NCI-H1930 (cell line): ENCODE measurements at places on chromosomes 13 and 19.

GRCh38 chr13:36530861-36531590 lies 98.7 kb downstream of the CCNA1 start:
- no peak for DNase-seq

DNA sequence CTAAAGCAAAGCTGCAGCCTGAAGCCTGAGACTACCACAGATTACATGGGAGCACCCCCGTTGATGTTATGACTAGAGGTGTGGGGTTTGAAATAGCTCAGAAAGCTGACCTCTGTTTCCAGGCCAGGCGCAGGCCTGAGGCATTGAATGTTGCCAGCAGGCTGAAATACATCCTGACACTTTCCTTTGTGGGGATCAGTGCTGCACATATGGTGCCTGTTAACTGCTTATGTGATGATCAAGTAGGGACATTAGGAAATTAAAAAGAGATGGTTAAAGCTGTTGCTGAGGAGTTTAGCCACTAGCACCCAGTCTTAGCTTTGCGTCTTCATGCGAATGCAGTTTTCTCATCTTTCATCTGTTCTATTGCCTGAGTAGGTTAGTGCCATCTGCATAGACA lies 83.2 kb downstream of the CCNA1 start:
- no peak for DNase-seq

GRCh38 chr13:73335944-73336343 lies 277.1 kb downstream of the KLF5 start:
- DNase-seq, result no peak

GRCh38 chr19:3546119-3546518 lies 7.1 kb downstream of the TEKTIP1 start:
- no peak for DNase-seq

DNA sequence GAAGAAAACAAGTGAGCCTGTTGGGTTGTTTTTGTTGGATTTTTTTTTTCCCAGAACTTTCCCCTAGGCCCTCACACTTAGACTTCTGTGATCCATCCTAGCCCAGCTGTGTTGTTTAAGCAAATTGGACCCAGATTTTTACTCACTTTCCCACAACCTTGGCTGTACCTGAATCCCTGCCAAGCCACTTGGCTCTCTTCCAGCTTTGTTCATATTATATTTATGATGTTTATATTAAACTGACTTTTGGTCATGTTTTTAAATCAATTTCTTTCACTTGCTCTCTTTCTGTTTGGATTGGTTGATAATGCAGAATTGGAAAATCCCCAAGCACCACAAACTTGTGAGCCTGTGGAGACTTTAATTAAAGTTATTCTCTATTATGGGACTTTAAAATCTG lies 16.6 kb downstream of the OLFM4 start:
- DNase-seq, result no peak

DNA sequence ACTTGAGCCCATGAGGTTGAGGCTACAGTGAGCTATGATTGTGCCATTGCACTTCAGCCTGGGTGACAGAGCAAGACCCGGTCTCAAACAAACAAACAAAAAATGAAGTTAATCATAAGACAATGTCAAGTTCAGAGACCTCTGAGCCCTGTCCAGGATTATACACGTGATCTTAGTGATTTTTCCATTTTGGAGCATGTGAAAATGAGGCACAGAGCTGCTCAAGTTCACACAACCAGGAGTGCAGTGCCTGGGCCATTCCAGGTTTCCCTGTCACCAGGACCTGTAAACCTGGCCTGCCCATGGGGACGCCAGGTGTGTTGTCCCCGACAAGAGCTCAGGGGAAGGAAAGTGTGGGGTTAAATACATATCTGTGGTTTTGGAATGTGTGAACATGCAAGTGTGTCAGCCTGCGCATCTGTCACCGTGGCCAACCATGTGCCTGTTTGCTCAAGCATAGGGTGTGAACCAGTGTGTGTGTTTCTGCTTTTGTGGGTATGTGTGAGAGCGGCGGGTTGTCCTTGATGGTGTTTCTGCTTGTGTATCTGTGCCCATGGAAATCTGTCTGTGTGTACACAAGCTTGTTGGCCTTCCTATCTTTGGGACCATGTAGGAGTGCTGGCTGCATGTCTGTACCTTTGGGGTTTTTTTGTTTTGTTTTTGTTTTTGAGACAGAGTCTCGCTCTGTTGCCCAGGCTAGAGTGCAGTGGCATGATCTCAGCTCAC lies 1.5 kb upstream of the FXYD1 start:
- no peak for DNase-seq

DNA sequence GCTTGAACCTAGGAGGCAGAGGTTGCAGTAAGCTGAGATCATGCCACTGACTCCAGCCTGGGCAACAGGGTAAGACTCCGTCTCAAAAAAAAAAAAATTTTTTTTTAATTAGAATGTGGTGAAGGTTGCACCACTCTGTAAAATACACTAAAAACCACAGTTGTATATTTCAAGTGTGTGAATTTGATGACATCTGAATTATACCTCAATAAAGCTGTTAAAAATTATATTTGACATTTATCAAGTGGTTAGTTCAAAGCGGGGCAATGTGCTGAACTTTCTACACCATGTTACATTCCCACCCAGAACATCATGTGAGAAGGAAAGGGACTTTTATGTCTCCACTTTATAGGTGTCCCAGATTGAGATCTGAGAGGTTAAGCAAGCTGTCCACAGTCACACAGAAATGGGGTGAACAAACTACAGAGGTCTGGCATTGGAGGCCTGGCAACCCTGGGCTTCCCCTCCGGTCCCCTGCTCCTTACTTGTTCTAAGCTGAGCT lies 5.9 kb upstream of the S1PR5 start:
- DNase-seq, result no peak
